Activated naive CD8-positive, alpha-beta T cell treated with anti-CD3 and anti-CD28 coated beads for 36 hours (primary cell): ENCODE measurements at places on chromosomes 1 and 21. TPM values are rescaled to one million over a fixed set of nuclear protein-coding genes. Genes with fewer than 3 reads are reported as not detected.

SAMD11 gene
- total RNA-seq = not detected

AK5 gene
- 4.3 TPM for total RNA-seq

SELL gene
- 111 TPM for total RNA-seq

KLHDC9 gene
- 0.46 TPM for total RNA-seq

OR2G6 gene
- total RNA-seq = not detected

LCE1A gene
- not detected for total RNA-seq

NR5A2 gene
- 0.06 TPM for total RNA-seq

KMO gene
- total RNA-seq = 0.37 TPM

CELA2A gene
- not detected for total RNA-seq

CR1L gene
- total RNA-seq = not detected

GRCh38 chr1:25182629-25183028 is 49.7 kb downstream of the SYF2 start:
- H3K27me3 ChIP-seq = no peaks in the 10 kb centered on the region
- DNase-seq = no peak
- H3K27ac ChIP-seq = no peak overlapping the region
- no peaks in the 10 kb centered on the region for H3K4me1 ChIP-seq
- no peaks in the 10 kb centered on the region for H3K36me3 ChIP-seq
- no peak overlapping the region for H3K4me3 ChIP-seq

DNA sequence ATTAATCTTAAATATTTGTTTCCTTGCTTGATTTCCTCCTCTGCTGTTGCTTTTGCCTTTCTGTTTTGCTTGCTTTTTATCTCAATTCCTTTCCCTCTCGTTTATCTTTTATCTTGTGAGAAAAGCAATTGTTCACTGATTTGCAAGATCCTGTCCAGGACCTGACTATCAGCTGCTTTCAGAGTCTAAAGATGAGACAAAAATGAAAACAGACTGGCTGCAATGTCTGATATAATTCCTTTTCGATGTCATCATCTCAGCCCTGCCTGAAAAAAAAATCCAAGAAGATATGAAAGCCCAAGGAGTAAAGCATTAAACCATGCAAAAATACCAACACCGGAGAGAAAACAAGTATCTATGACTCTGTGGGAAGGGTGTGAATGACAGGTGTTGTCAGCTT is 225.5 kb downstream of the PATJ start:
- H3K27ac ChIP-seq = no peak overlapping the region
- no peaks in the 10 kb centered on the region for H3K27me3 ChIP-seq
- H3K4me1 ChIP-seq = no peaks in the 10 kb centered on the region
- DNase-seq = no peak
- peaks cover 12% of the 10 kb centered on the region for H3K36me3 ChIP-seq
- no peak overlapping the region for H3K4me3 ChIP-seq

DNA sequence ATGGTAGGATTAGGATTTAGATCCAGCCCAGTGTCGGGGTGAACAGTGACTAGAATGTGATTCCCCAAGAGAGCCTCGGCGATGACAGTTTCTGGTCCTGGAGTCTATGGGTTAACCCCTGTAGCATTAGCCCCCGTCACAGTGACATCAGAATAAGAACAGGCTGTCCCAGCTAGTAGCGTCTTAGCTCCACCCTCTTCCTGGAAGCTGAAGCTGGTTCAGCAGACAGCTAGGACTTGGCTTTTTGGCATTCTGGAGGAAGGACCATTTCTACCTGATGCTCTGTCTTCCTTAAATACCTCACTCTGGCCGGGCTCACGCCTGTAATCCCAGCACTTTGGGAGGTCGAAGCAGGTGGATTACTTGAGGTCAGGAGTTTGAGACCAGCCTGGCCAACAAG is 5.0 kb downstream of the NDUFS2 start:
- peaks cover 45% of the 10 kb centered on the region for H3K4me1 ChIP-seq
- no peaks in the 10 kb centered on the region for H3K27me3 ChIP-seq
- H3K27ac ChIP-seq = peak overlapping the region; percentile 66
- no peak for DNase-seq

- H3K27ac ChIP-seq = no peak overlapping the region
- no peak overlapping the region for H3K4me3 ChIP-seq
- H3K4me1 ChIP-seq = no peaks in the 10 kb centered on the region
- H3K27me3 ChIP-seq = no peaks in the 10 kb centered on the region
- H3K36me3 ChIP-seq = no peaks in the 10 kb centered on the region
Measured at GRCh38 chr1:103122983-103123720, 14.8 kb upstream of the COL11A1 start.

DNA sequence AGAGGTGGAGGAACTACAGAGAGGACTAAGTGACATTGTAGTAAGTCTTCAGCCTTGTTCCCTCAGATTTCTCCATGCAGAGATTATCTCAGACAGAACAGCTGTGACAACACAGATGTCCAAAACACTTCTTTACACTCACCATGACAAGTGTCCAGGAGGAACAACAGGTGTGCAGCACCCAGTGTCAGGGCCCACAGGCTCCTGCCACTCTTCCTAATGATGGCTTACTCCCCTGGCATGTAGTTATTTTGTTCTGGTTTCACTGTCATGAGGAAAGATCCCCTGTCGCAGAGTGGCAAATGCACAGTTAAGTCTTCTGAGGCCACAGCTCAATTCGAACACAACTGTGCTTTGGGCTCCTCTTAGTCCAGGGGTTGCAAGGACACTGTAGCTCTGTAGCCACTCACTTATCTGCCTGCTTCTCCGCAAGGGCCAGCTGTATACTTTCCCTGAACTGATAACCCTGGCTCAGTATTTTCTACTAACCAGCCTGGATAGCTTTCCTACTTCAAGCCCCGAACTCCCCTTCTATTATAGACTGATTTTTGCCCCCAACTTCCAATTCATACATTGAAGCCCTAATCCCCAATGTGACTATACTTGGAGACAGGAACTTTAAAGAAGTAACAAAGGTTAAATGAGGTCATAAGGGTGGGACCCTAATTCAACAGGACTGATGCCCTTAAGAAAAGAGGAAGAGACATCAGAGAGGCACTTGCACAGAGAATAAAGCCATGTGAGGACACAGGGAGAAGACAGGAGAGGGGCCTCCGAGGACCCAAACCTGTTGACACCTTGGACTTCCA is 11.1 kb downstream of the PDZK1 start:
- no peak for DNase-seq
- no peaks in the 10 kb centered on the region for H3K27me3 ChIP-seq
- H3K27ac ChIP-seq = no peak overlapping the region

DNA sequence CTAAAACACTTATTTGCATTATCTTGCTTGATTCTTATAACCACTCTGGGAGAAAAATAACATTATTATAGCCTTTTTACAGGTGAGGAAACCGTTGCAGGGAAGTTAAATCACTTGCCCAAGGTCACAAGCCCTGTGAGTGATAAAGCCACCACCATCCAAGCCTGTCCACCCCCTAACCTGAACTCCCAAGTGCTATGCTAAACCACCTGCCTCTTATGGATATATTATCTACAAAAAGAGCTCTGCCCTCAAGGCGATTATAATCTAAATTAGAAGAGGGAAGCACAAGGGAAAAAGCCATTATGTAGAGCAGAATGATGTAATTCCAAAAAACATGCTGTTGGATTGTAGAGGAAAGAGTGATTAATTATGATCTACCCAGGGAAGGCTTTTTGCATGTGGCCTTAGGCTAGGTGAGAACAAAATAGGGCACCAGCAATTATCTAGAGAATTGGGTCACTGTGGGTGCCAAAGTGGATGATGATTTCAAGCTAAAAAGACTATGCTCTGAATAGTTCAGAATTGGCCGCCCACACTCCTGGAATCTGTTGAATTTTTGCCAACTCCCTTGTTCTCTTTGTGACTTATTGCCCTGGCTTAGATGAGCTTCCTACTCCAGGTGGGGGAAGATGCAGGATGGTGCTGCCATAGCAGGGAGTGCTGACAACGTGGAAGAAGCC is 205.3 kb downstream of the FGGY start:
- no peak overlapping the region for H3K27ac ChIP-seq
- no peaks in the 10 kb centered on the region for H3K27me3 ChIP-seq
- H3K4me1 ChIP-seq = peaks cover 8% of the 10 kb centered on the region
- H3K36me3 ChIP-seq = peaks cover 4% of the 10 kb centered on the region
- no peak overlapping the region for H3K4me3 ChIP-seq
- DNase-seq = no peak

GRCh38 chr1:29387210-29387609 is 150.9 kb downstream of the PTPRU start:
- no peaks in the 10 kb centered on the region for H3K4me1 ChIP-seq
- H3K27me3 ChIP-seq = peaks cover 45% of the 10 kb centered on the region
- DNase-seq = no peak
- H3K4me3 ChIP-seq = no peak overlapping the region

- H3K4me1 ChIP-seq = no peaks in the 10 kb centered on the region
- H3K27ac ChIP-seq = no peak overlapping the region
- H3K4me3 ChIP-seq = no peak overlapping the region
- no peaks in the 10 kb centered on the region for H3K36me3 ChIP-seq
- H3K27me3 ChIP-seq = peaks cover 10% of the 10 kb centered on the region
Measured at GRCh38 chr1:179440971-179441370, 75.2 kb downstream of the AXDND1 start.

DNA sequence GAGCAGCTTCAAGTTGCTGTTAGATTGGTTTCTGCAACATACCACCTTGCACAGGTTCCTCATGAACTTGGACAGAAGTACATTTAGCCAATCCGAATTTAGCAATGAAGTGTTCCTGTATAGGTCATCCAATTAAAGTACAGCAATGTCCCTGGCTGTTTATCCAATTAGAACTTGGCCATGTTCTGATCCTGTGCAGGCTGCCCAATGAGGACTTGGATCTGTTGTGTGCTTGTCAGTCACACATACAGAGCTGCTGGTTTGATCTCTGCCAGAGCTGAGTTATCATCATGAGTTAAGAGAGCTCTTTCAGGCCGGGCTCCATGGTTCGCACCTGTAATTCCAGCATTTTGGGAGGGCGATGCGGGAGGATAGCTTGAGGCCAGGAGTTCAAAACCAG is 22.0 kb upstream of the IFNLR1 start:
- H3K4me1 ChIP-seq = no peaks in the 10 kb centered on the region
- H3K27me3 ChIP-seq = no peaks in the 10 kb centered on the region
- H3K27ac ChIP-seq = no peak overlapping the region
- no peaks in the 10 kb centered on the region for H3K36me3 ChIP-seq

- DNase-seq = no peak
- no peak overlapping the region for H3K4me3 ChIP-seq
Measured at GRCh38 chr1:192311281-192311680, 5.5 kb upstream of the RGS21 start.

DNA sequence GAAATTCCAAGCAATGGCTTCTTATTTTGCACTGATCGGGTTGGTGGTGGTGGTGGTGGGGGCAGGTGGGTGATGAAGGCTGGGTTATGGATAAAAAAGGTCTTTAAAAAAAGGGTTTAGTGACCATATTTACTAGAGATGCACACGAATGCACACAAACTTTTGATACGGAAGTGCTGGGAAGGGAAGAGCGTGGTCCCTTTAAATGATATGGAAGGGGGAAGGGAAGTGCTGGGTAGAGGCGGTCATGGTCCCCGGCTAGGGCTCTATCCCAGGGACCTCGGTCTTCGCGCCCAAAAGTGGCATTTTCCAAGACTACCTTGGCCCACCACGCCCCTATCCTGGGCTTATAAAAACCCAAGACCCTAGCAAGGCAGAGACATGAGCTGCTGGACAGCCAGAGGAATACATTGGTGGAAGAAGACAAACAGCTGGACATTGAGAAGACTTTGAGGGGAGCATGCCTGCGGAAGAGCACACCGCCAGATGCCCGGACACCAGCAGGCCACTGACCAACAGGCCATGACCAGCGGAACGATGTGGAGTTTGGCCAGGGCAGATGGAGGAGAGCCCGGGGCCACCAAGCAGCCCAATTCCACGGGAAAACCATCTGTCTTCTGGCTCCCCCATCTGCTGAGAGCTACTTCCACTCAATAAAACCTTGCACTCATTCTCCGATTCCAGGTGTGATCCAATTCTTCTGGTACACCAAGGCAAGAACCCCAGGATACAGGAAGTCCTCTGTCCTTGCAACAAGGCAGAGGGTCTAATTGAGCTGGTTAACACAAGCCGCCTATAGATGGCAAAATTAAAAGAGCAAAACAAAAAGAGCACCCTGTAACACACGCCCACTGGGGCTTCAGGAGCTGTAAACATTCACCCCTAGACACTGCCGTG is 1720.2 kb downstream of the MRPL39 start:
- peak overlapping the region; percentile 67 for H3K4me3 ChIP-seq
- H3K27ac ChIP-seq = peak overlapping the region; percentile 2
- no peaks in the 10 kb centered on the region for H3K36me3 ChIP-seq
- no peak for DNase-seq
- H3K27me3 ChIP-seq = no peaks in the 10 kb centered on the region

- no peak overlapping the region for H3K27ac ChIP-seq
- no peaks in the 10 kb centered on the region for H3K4me1 ChIP-seq
- H3K4me3 ChIP-seq = no peak overlapping the region
- no peaks in the 10 kb centered on the region for H3K36me3 ChIP-seq
- H3K27me3 ChIP-seq = peaks cover 3% of the 10 kb centered on the region
- DNase-seq = no peak
Measured at GRCh38 chr1:230772457-230773395, 25.5 kb downstream of the CAPN9 start.

DNA sequence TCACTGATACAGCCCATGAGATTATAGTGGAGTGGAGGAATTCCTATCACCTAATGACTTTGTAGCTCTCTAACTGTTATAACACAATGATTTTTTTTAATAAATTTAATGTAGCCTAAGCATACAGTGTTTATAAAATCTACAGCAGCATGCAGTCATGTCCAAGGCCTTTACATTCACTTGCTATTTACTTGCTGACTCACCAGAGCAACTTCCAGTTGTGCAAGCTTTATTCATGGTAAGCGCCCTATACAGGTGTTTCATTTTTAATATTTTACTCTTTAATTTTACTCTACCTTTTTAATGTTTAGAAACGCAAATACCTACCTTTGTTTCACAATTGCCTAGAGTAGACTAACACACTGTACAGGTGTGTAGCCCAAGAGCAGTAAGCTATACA is 1652.2 kb downstream of the BRINP3 start:
- H3K27ac ChIP-seq = no peak overlapping the region
- no peaks in the 10 kb centered on the region for H3K27me3 ChIP-seq
- DNase-seq = no peak
- no peaks in the 10 kb centered on the region for H3K4me1 ChIP-seq
- H3K36me3 ChIP-seq = no peaks in the 10 kb centered on the region

GRCh38 chr1:230385158-230385450 is 41.0 kb downstream of the PGBD5 start:
- no peak overlapping the region for H3K27ac ChIP-seq
- no peaks in the 10 kb centered on the region for H3K4me1 ChIP-seq
- no peak for DNase-seq
- peaks cover 5% of the 10 kb centered on the region for H3K27me3 ChIP-seq
- no peak overlapping the region for H3K4me3 ChIP-seq
- no peaks in the 10 kb centered on the region for H3K36me3 ChIP-seq

GRCh38 chr1:85623061-85623471 is 42.5 kb downstream of the CCN1 start:
- no peak overlapping the region for H3K4me3 ChIP-seq
- H3K36me3 ChIP-seq = peaks cover 79% of the 10 kb centered on the region
- no peak for DNase-seq
- H3K27ac ChIP-seq = no peak overlapping the region
- H3K4me1 ChIP-seq = no peaks in the 10 kb centered on the region
- no peaks in the 10 kb centered on the region for H3K27me3 ChIP-seq

- DNase-seq = no peak
- no peak overlapping the region for H3K27ac ChIP-seq
- no peak overlapping the region for H3K4me3 ChIP-seq
- no peaks in the 10 kb centered on the region for H3K4me1 ChIP-seq
- H3K27me3 ChIP-seq = peaks cover 12% of the 10 kb centered on the region
Measured at GRCh38 chr1:29254346-29254745, 18.0 kb downstream of the PTPRU start.

- H3K4me1 ChIP-seq = no peaks in the 10 kb centered on the region
- H3K27me3 ChIP-seq = peaks cover 14% of the 10 kb centered on the region
- H3K27ac ChIP-seq = no peak overlapping the region
- H3K4me3 ChIP-seq = no peak overlapping the region
Measured at GRCh38 chr21:33007747-33008146, 18.0 kb upstream of the OLIG2 start.
